ENCODE measurements at places on chromosomes 3 and 15. TPM values are rescaled to one million over a fixed set of nuclear protein-coding genes. Genes with fewer than 3 reads are reported as not detected.
A peak's percentile ranks its signal among the peaks of the same experiment; 100 is the strongest.

RETNLB gene
- not detected for total RNA-seq

PLSCR5 gene
- total RNA-seq = not detected

C3orf20 gene
- not detected for total RNA-seq

TM4SF18 gene
- total RNA-seq = not detected

CALML4 gene
- total RNA-seq = 9.6 TPM

SYNPR gene
- not detected for total RNA-seq

PRR23C gene
- not detected for total RNA-seq

CCDC80 gene
- 0.47 TPM for total RNA-seq

TMEM207 gene
- total RNA-seq = not detected

CDHR4 gene
- 0.32 TPM for total RNA-seq

PIGZ gene
- 1.1 TPM for total RNA-seq

ALS2CL gene
- 2.0 TPM for total RNA-seq

RHCG gene
- total RNA-seq = not detected

- DNase-seq = no peak
Observed at GRCh38 chr3:14806641-14807263, 12.0 kb upstream of the FGD5 start.

DNA sequence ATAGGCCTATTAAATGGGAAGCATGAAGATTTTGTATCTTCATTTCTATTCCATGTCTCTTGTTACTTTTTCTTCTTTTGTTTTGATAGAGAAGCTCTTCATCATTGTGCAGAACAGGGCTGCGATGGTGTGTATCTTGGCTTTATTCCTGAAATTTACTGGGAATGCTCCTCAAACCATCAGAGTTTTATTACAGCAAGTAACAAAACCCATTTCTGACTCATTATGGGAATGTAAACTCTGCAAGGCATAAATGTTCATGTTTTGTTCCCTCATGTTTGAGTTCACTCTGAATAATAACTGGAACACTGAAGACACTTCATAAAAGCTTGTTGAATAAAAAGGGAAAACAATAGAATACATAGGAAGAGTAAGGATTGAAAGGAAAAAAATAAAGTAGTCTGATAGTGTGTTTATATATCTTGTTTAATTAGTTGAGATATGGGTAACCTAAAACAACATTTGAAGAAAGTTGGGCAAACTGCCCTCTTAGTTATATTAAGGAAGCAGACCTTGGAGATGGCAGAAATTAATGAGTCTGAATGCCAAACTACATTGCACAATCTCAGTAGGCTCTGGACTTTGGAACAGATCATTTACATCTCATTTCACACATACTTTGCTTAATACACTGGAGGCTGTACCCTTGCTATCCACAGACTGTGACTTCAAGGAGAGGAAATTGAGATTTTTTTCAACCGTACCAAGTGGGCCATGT, 521.5 kb downstream of the GRM7 start:
- DNase-seq = no peak

DNA sequence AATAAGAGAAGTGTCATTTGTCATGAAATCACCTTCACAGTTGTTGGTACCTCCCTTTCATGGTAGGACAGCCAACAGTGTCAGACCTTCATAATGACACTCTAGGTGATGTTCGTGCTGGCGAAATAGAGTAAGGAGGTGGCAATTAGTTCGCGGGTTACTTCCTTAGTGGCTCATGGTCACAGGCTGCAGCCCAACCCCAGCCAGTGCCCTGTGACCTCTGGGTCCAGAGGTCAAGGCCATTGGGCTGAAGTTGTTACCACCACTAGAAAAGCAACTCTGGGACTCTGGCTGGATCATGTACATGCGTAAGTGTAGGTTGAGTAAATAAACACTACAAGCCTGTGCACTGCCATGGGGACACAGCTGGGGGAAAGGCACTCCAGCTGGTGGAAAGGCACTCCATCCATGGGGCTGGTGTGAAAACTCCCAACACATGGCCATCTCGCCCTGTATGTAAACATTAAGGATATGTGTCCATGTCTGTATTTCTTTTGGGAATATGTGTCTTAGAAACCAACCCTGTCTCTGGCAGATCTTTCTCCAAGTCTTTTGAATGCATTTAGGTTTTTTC, 106.7 kb downstream of the RYK start:
- no peak for DNase-seq

- no peak for DNase-seq
Observed at GRCh38 chr3:187558990-187559389, 111.2 kb downstream of the SST start.

DNA sequence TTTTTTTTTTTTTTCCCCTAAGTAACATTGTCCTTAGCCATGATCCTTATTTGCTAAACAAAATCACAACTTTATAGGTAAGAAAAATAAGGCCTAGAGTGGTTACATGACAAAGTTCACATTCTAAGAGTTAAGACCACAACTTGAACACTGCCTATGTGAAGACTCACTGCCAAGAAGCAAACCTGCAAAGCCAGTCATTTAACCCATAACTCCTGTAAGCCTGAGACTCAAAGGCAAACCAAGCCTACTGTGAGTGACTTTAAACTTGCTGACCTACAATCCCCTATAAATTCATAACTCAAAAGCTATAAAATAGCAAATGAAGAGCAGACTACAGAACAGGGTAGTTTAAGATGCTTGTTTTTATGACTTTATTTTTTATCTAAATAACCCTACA, 12.9 kb upstream of the ANKRD28 start:
- no peak for DNase-seq

- no peak for DNase-seq
Observed at GRCh38 chr3:157061265-157061664, 98.7 kb downstream of the CCNL1 start.

GRCh38 chr15:83198476-83198875, 9.1 kb downstream of the HDGFL3 start:
- DNase-seq = no peak

DNA sequence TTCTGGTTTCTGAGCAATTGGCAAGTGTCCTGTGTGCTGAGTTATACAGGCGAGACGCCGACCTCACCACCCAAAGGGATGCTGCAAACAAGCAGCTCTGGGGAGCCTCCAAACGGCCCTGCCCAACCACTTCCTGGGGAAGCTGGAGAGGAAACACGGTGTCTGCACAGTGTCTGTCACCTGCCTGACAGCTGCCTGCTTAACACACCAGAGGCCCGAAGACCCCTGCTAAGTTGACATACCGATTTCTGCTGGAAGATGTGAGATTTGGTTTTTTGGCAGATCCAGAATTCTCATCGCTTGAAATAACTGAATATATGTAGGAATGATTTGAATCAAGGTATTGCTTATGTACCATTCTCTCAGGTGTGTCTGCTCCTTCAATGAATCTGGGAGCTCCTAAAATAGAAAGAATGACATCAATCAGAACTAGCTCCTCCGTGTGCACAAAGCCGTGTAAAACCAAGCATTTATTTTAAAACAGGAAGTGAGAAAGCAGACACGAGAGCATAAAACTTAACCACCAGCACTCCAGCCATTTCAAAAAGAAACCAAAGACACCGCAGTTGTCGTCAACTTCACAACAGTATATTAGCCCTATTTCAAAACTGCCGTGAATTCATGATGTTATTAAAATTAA, 27.2 kb downstream of the LRRC2 start:
- peak; percentile 64 for DNase-seq

GRCh38 chr3:185764163-185764979, 60.5 kb downstream of the IGF2BP2 start:
- DNase-seq = no peak

- no peak for DNase-seq
Observed at GRCh38 chr15:32649342-32649741, 7.8 kb downstream of the SCG5 start.

DNA sequence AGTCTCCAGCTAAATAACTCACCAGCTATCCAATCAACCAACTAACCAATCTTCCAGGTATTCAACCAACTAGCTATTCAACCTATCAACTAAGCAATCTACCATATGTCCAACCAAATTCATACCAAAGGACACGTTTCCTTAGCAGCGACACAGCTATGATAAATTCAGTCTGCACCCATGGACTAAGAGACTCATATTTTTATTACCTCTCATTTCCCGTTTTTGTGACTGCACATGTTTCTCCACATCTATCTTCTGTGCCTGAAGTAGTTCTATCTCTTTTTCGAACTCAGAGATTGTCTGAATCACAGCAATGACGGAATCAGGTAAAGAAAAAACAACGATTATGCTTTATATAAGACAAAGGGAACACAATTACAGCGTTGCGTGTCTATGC, 34.0 kb upstream of the GNB5 start:
- DNase-seq = no peak

DNA sequence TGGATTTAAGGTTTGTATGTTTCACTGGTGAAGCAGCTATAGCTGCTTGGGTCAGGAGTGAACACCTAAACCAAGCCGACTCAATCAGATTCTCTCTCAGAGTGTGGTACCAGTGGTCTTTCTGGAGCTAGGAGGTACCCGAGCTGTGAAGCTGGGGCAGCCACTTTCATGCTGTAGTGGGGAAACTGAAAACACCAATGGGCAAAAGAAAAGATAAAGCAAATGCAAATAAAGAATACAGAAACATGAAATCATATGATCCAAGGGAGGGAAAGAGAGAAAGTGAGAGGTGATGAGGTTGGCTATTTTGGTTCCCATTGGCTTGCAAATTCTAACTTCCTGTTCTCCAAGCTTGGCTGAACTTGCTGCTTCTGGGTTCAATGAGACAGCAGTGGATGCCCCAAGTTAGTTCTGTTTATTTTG, 212.3 kb upstream of the CFAP20DC start:
- no peak for DNase-seq

DNA sequence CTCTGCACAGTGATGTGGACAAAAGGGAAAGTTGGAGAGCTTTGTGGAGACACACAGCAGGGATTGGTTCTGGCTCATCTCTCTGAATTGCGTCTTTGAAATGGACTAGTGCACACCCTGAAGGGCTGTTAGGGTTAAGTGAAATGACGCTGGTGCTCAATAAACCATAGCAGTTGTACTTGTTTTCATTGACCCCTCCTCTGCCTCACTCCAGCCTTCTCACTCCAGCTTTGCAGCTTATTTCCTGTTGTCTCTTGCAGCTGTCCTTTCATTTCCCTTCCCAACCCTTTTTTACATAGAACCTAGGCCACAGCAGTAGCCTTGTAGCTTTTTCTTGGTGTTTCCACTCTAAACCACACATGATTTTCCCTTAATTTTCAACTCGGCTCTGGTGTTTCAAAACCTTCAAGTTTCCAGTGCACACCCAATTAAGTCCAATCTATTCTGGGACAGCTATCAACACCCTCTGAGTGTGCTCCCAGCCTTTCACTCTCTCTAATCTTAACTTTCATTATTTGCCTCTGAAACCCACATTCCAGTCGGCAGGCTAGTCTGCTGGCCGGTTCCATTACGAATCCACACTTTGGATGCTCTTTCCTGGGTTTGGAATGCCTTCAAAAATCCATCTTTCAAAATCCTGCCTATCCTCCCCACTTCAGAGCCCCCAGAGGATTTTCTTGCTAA, 6.4 kb downstream of the C3orf52 start:
- DNase-seq = no peak
